ENCODE measurements at places on chromosomes 2 and 18. TPM values are rescaled to one million over a fixed set of nuclear protein-coding genes. Genes with fewer than 3 reads are reported as not detected.

GRCh38 chr2:42957861-42958301, 165.5 kb upstream of the HAAO start:
- no peak for DNase-seq

DNA sequence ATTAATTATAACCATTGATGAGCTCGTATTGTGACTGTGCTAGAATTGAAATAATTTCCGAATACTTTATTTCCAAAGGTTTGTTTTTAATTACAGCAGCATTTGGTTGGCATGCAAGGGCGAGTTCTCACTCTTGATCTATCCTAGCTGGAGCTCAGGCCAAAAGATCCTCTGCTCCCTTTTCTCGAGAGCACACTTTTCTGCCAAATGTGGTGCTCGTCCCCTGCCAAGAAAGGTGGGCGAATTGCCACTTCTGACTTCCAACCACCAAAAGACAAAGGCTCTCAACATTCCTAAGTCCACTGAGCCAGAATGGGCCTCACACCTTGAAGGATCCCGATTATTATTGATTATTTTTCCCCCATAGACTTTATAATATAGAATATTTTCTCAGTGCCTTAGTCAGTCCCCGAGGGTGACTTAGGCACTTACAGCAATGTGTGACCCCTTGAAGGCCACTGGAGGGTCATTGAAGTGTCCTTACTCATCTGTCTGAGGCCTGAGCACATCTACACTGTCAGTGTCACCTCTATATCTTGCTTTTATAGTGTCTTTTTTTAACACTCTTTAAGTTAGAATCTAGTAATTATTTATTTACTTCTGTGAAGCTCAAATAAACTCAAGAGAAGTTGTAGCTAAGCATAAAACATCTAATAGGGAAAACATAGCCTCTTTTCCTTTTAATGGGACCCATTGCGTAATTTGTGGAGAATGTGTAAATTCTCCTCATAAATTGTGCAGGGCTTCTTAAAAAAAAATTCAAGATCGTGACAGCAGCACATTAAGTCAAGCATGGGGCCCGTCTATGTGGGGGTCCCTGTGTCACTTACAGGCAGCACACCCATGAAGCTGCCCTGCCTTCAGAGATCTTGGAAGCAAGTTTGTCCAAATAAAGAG, 98.3 kb downstream of the MEIS1 start:
- no peak for DNase-seq

The MARCHF4 gene
- polyA plus RNA-seq: not detected

The PLCL1 gene
- polyA plus RNA-seq: 15.7 TPM

The LIPG gene
- polyA plus RNA-seq: 0.38 TPM
